Cerebellar nuclear complex (tissue), 1 donor: ENCODE measurements at places on chromosomes 16 and 17.

DNA sequence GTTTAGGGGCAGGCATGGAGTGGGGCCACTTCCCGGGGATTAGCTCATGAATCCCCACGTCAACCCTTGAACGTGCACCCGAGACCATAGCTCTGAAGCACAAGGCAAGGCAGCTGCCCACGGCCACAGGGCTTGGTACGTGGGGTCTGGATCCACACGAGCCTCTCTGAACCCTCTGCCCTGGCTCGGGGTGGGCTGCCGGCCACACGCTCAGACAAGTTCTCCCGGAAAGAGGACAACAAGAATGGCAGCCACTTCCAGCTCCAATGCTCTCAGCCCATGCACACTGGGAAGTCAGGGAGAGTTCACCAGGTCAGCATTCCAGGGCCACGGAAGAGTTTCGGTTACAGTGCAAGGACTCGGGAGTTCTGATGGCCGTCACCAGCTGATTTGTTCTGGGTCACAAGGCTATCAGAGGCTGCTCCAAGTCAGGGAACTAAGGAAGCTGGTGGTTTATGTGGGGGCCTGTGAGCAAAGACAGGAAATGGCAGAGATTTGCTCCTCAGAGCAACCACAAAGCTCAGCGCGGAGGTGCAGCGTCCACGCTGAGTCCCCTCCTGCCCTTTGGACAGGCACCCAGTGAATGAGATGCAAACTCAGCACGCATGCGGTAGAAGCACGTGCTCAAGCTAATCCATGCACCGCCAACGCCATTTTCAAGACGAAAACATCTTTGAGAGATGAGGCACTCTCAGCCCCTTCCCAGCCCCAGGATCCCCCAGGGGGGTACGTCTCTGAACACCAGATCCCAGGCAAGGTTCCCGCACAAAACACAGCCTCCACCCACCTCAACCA is 356.4 kb downstream of the FOXL1 start:
- no peak for DNase-seq

DNA sequence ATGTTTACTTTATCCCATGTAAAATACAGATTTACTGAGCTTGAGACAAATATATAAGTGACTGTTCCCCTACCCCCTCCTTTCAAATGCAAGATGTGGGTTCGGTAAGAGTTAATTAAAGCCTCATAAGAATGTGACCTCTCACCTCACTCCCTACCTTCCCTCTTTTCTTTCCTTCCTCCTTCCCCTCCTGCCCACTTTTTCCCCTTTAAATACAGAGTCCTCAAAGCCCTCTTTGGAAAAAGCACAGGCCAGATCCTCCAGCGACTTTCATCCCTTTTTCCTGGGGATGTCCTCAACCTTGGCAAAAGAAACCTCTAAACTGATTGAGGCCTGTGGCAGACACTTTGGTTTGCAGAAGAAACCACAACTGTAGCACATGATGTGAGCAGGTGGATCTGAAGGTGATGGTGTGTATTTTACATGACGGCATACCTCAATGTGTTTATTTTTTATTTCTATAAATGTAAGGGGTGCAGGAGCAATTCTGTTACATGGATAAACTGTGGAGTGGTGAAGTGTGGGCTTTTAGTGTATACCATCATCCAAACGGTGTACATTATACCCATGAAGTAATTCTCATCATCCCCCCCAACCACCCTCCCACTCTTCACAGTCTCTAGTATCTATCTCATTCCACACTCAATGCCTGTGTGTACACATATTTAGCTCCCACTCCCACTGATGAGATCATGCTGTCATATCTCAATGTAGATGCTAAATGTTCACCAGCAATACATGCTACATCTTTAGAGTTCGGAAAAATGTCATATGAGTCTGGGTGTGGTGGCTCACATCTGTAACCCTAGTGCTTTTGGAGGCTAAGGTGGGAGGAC is 77.7 kb downstream of the XYLT1 start:
- DNase-seq, result no peak

DNA sequence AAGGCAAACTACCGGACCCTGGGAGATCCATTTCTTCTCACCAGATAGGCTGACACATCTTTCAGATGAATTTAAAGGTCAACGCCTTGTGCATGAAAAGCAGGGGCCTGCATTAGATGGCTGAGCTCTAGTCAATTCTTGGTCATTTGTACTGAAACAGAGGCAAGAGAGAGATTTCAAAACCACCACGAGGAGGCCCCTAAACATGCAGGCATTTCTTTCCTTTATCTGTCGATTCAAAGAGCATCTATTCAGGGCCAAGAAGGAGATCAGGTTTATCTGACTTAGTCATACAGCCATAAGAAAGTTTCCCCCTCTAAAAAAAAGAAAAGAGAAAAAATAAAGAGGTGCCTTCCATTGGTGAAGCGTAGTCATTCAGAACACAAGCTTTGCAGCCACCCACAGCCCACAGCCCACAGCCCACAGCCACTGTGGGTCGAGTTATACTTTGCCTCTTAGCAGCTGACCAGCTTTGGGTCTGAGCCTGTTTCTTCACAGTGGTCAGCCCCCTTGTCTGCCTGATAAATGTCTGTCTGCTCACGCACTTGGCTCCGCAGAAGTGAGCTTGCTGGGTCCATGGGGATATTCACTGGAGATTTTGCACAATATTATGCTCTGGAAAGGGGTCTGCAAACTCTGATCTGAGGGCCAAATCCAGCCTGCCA is 207.5 kb downstream of the CDH13 start:
- DNase-seq, result no peak

GRCh38 chr16:67468731-67469130 is 12.2 kb downstream of the ATP6V0D1 start:
- DNase-seq, result no peak

DNA sequence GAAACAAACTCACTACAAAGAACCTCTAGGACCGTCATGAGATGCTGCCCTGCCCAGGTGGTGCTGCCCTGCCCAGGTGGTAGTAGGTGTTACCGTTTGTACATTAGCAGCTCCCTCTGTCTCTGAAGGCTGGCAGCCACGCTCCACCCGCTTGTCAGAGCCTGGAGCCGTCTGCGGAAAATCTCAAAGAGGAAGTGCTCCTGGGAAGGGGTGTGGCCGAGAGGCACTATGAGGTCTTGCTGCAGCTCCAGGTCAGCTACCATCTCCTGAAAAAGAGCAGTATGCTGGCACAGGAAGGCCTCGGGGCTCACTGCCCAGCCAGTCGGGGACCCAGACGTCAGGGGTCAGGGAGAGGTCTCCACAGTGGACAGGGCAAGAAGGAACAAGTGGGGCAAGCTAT is 28.3 kb downstream of the ZNF276 start:
- DNase-seq, result no peak
